Transverse colon (tissue), 4 donors: ENCODE measurements at places on chromosomes 6 and 20.
A peak's percentile ranks its signal among the peaks of the same experiment; 100 is the strongest.

GRCh38 chr6:48615041-48615440 is 504.0 kb upstream of the PTCHD4 start:
- H3K4me1 ChIP-seq: no peaks in the 10 kb centered on the region
- H3K27ac ChIP-seq: no peak overlapping the region
- DNase-seq: no peak
- H3K36me3 ChIP-seq: no peaks in the 10 kb centered on the region
- no peaks in the 10 kb centered on the region for H3K27me3 ChIP-seq

DNA sequence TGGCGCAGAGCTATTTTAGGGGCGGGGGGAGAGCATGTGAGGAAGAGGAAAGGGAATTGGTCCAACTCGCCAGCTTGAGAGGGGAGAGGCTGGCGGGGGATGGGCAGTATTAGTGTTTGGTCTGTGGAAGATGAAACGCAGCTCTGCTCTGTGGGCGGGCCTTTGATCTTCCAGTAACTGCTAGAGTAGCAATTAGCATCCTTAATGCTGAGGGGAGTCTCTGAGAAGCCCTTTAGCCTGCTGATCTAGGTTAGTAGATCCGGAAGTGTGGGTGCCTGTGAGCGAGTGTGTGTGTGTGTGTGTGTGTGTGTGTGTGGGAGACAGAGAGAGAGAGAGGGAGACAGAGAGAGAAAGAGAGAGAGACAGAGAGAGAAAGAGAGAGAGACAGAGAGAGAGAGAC is 117.2 kb upstream of the BACH2 start:
- no peaks in the 10 kb centered on the region for H3K36me3 ChIP-seq
- H3K27ac ChIP-seq: no peak overlapping the region
- H3K4me3 ChIP-seq: peak overlapping the region; percentile 9
- no peaks in the 10 kb centered on the region for H3K27me3 ChIP-seq
- no peaks in the 10 kb centered on the region for H3K4me1 ChIP-seq

- DNase-seq: no peak
- H3K36me3 ChIP-seq: peaks cover 2% of the 10 kb centered on the region
- no peak overlapping the region for H3K27ac ChIP-seq
Observed at GRCh38 chr20:45948742-45949541, 14.5 kb downstream of the PCIF1 start.

- H3K4me1 ChIP-seq: no peaks in the 10 kb centered on the region
- H3K27me3 ChIP-seq: no peaks in the 10 kb centered on the region
- no peaks in the 10 kb centered on the region for H3K36me3 ChIP-seq
- H3K4me3 ChIP-seq: no peak overlapping the region
- no peak overlapping the region for H3K27ac ChIP-seq
Observed at GRCh38 chr6:104711371-104711770, 148.3 kb downstream of the HACE1 start.

DNA sequence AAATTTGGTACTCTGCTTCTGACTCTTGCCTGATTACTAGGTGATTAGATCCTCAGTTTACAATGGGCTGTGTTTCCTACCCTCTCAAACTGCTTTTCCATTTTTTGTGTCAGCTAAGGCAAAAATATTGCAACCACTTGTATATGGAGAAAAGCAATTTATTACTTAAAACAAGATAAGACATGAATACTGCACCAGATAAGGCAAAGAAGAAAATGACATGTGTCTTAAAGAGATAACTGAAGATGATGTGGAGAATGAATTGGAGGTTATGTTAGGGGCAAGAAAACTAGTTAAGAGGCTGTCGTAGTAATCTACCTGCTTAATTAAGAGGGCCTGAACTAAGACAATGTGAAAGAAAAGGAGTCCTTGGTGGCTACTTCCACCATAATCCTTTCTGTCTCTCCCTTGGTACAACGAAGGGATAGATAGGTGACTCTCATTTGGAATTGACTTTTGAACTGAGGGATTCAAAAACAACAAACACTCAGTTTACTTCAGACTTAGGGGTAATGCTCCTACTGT is 16.3 kb upstream of the REV3L start:
- H3K36me3 ChIP-seq: no peaks in the 10 kb centered on the region
- H3K27me3 ChIP-seq: no peaks in the 10 kb centered on the region
- no peak for DNase-seq
- H3K4me1 ChIP-seq: no peaks in the 10 kb centered on the region
- no peak overlapping the region for H3K4me3 ChIP-seq

DNA sequence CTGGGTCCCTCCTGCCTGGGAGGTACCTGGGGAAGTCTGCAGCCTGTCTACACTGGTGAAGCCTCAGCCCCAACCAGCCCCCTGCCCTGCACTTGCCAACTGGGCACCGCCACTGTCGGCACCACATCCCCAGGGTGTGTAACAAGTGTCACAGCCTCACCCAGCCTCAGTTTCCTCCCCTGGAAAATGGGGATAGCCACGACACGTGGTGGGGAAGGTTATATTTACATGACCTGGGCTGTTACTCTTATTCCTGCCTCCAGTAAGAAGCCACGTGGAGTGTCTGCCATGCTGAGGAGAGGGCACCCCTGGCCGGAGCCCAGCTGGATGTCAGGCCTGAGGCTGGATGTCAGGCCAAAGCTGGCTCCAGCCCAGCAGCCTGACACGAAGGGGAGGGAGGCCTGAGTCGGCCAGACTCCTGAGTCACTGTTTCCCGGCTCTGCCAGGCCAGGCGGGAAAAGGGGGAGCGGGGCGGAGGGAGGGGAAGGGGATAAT is 44.9 kb downstream of the SNAI1 start:
- H3K4me3 ChIP-seq: no peak overlapping the region
- H3K36me3 ChIP-seq: no peaks in the 10 kb centered on the region
- DNase-seq: peak; percentile 25
- H3K4me1 ChIP-seq: peaks cover 12% of the 10 kb centered on the region
- H3K27ac ChIP-seq: no peak overlapping the region

DNA sequence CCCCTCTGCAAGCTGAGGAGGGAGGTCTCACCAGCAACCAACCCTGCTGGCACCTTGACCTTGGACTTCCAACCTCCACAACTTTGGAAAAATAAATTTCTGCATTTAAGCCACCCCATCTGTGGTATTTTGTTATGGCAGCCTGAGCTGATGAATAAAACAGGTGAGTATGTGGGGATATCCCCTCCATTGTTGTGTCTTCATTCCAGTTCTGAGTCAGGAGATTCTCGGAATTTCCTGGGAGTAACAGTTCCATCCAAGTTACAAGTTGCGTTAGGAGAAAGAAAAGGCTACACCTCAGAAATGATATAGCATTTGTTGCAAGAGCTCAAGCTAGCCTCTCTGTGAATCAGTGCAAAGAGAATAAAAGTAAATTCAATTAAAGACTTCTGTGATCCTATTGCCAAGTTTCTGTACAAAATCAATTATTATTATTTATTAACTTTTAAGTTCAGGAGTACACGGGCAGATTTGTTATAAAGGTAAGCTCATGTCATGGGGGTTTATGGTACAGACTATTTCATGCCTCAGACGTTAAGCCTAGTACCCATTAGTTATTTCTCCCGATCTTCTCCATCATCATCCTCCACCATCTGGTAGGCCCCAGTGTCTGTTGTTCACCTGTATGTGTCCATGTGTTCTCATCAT is 153.0 kb downstream of the NKAIN2 start:
- no peak overlapping the region for H3K4me3 ChIP-seq
- H3K4me1 ChIP-seq: no peaks in the 10 kb centered on the region
- no peaks in the 10 kb centered on the region for H3K27me3 ChIP-seq
- no peaks in the 10 kb centered on the region for H3K36me3 ChIP-seq

GRCh38 chr6:81643156-81643555 is 109.3 kb downstream of the TENT5A start:
- no peaks in the 10 kb centered on the region for H3K4me1 ChIP-seq
- H3K36me3 ChIP-seq: no peaks in the 10 kb centered on the region
- no peak overlapping the region for H3K27ac ChIP-seq
- no peak for DNase-seq

- H3K27ac ChIP-seq: no peak overlapping the region
- DNase-seq: no peak
- H3K36me3 ChIP-seq: no peaks in the 10 kb centered on the region
- H3K4me3 ChIP-seq: no peak overlapping the region
- no peaks in the 10 kb centered on the region for H3K27me3 ChIP-seq
Observed at GRCh38 chr6:493840-494239, 102.3 kb downstream of the IRF4 start.

DNA sequence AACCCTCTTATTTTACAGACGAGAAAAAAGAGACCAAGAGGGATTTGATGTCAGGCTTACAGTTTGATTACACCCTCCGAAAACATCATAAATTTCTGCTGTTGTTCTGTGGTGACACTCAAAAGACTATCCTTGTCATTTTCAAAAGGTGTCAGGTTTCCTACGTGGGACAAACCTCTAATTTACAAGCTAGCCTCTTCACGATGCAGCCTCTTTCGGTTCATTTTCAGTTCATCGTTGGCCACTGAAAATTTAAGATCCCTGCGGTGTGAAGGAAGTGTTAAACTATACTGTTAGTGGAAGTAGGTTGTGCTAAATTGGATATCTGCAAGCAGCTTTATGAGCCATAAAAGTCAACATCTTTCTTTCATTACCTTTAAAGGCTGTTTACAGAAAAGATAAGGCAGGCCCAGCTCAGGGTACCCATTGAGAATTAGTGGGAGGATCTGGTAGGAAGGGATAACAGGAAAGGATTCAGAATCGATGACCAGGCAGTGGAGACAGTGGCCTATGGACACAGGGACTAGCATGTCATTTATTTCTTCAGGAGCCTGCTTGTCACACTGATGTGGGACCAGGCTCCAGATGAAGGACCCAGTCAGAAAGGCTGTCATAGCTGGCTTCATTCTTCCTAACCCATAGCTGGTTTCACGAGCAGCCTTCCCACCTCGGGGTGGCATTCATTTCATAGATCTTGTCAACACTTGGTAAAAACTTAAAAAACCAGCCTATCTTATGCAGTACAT is 329.1 kb upstream of the SOX4 start:
- no peaks in the 10 kb centered on the region for H3K4me1 ChIP-seq
- no peaks in the 10 kb centered on the region for H3K27me3 ChIP-seq
- no peak overlapping the region for H3K27ac ChIP-seq
- DNase-seq: no peak
- H3K36me3 ChIP-seq: no peaks in the 10 kb centered on the region

DNA sequence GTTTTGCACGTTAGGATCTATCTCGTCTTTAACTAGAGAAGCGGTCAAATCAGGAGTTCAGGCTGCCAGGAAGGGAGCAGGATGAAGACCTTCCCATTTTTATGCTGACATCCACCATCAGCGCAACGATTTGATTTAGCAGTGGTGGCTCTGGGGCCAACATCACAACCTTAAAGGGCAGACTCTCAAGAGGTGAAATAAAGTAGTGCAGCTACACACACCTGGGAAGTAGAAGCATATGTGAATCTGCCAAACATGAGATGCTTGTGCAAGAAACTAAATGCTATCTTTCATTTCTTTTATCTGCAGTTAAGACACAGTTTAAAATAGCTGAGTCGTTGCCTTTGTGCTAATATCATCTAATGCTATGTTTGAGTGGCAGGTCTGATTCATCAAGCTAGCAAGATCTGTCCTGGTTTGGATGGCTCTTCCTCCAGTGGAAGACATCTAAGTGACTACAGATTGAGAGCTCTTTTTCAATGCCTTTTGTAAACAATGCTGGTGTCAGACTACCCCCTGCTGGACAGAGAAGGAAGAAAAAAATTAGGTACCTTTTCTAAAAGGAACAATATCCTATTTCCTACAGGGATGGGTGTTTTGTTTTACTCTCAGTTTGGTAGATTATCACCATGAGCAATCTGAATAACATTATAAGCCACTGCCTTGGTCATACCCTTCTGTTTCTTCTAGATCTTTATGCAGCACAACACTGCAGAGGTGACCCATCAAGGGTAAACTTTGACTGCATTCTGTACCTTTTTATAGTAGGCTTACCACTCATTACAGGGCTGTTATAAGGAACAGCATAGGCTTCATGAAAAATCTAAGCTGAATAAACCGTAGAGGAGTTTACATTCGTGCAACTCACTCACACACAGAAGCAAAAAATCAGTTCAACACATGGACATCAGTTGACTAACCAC is 171.6 kb upstream of the FBXL4 start:
- H3K4me1 ChIP-seq: no peaks in the 10 kb centered on the region
- no peaks in the 10 kb centered on the region for H3K36me3 ChIP-seq
- no peak overlapping the region for H3K27ac ChIP-seq
- H3K27me3 ChIP-seq: no peaks in the 10 kb centered on the region

DNA sequence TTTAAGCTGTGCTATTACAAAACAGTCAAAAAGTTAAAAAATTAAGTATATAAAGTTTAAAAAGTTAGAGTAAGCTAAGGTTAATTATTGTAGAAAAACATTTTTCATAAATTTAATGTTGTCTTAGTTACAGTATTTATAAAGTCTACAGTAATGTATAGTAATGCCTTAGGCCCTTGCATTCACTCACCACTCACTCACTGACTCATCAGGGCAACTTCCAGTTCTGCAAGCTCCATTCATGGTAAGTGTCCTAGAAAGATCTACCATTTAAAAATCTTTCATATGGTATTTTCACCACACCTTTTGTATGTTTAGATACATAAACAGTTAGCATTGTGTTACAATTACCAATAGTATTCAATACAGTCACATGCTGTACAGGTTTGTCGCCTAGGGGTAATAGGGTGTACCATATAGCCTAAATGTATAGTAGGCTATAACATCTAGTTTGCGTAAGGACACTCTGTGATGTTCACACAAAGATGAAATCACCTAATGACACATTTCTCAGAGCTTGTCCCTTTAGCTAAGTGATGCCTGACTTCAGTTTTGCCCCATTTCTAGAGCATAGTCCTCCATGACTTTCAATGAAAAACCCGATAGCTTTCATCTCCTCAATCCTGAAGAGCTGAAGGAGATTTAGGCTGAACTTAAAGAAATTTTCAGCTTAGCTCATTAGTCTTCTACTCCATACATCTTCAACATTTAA is 14.9 kb upstream of the HLA-DRA start:
- H3K4me3 ChIP-seq: no peak overlapping the region
- H3K27ac ChIP-seq: no peak overlapping the region
- H3K4me1 ChIP-seq: no peaks in the 10 kb centered on the region
- H3K36me3 ChIP-seq: no peaks in the 10 kb centered on the region
- no peak for DNase-seq
- H3K27me3 ChIP-seq: peaks cover 16% of the 10 kb centered on the region

- DNase-seq: no peak
- no peak overlapping the region for H3K27ac ChIP-seq
- H3K36me3 ChIP-seq: no peaks in the 10 kb centered on the region
- peaks cover 3% of the 10 kb centered on the region for H3K27me3 ChIP-seq
- H3K4me3 ChIP-seq: no peak overlapping the region
Observed at GRCh38 chr20:21028921-21029320, 77.2 kb downstream of the LINC00237 start.
